ENCODE measurements at places on chromosomes 2 and 18.

DNA sequence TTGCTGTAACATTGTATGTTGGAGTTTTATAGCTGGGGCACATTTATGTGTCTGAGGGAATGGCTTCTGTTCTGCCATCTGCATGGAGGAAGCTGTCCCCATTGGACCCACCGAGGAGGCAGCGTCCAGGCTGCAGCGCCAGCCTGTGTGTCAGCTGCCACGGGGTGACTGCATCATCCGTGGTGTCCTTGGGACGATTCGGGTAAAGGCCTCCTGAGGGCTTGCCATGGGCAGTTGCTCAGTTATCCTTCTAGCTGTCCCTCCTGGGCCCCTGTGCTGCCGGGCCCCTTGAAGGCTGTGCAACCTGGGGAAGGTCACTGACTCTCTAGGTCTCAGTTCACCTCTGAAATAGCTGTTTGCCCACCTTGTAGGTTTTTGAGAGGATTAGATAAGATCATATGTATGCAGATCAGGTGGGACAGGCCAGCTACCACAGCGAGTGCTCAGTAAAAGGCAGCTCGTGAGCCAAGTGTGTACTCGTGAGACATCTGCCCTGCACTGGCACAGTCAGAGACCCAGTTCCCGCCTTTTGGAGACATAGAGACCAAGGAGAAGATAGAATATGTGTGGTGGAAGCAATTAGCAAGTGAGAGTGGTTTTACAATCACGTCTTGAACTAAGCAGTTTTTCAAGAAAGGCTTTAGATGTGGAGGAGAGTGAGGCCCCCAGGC lies 10.6 kb downstream of the LDLRAD4 start:
- DNase-seq = no peak

- DNase-seq = no peak
Observed at GRCh38 chr18:12559319-12559718, 98.6 kb downstream of the SPIRE1 start.

GRCh38 chr18:63325086-63325686 lies 5.6 kb upstream of the BCL2 start:
- no peak for DNase-seq

GRCh38 chr2:109663721-109664120 lies 49.6 kb downstream of the SOWAHC start:
- peak; percentile 36 for DNase-seq

DNA sequence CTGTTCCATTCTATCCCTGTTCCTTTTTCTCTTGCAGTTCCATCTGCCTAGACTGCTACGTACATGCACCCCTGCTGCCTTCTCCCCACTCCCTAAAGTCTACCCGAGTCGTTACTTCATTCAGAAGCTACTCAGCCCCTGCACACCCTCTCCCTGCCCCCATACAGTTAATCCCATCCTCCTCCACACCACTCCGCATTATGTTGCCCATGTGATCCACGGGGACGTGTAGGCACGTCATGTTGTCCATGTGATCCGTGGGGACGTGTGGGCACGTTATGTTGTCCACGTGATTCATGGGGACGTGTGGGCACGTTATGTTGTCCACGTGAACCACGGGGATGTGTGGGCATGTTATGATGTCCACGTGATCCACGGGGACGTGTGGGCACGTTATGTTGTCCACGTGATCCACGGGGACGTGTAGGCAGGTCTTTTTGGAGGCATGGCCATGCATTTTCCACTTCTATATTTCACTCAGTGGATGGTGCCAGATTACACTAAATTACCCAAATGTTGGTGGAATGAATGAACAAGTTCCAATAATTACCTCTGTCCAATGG lies 299.5 kb downstream of the DCDC2C start:
- DNase-seq = no peak

Measured in uterus (tissue), 4 donors.